ENCODE measurements at places on chromosomes 4 and X.

GRCh38 chr4:181202240-181202639 lies 1041.0 kb upstream of the TENM3 start:
- no peak for DNase-seq

- peak; percentile 17 for DNase-seq
These were observed 8.2 kb downstream of the RTL3 start for GRCh38 chrX:78650906-78651437.

- DNase-seq, result no peak
These were observed 204.7 kb upstream of the GABRA2 start for GRCh38 chr4:46594661-46595060.

DNA sequence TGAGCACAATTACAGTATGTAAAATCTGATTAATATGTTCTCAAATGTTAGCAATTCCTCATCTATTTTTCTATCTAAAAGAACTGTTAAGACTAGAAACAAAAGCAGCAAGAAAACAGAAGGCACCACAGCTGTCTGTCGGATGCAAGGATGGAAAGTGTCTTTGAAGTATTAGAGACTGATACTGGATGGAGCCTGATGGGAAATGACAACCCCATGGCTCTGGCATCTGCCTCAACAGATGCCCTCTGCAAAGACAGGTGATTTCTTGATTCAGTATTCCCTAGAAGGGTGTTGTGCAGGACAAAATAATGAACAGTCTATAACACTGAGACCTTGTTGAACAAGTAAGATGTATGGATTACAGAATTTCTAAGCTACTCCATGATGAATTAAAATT lies 19.7 kb downstream of the LRCH2 start:
- no peak for DNase-seq

DNA sequence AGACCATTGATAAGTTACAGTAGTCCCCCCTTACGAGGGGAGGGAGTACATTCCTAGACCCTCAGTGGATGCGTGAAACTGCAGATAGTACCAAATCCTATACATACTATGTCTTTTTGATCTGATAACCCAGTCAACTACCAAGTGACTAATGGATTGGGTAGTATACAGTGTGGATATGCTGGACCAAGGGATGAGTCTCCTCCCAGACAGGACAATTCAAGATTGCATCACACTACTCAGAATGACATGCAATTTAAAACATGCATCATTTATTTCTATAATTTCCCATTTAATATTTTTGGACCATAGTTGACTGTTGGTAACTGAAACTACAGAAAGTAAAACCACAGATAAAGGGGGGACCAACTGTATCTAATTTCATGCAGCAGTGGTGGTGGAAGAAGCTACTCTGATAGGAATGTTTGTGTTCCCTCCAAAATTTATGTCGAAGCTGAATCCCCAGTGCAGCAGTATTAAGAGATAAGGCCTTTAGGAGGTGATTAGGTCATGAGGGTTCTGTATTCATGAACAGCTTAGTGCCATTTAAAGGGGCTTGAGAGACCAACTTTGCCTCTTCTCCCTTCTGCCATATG lies 11.9 kb downstream of the HADH start:
- no peak for DNase-seq

DNA sequence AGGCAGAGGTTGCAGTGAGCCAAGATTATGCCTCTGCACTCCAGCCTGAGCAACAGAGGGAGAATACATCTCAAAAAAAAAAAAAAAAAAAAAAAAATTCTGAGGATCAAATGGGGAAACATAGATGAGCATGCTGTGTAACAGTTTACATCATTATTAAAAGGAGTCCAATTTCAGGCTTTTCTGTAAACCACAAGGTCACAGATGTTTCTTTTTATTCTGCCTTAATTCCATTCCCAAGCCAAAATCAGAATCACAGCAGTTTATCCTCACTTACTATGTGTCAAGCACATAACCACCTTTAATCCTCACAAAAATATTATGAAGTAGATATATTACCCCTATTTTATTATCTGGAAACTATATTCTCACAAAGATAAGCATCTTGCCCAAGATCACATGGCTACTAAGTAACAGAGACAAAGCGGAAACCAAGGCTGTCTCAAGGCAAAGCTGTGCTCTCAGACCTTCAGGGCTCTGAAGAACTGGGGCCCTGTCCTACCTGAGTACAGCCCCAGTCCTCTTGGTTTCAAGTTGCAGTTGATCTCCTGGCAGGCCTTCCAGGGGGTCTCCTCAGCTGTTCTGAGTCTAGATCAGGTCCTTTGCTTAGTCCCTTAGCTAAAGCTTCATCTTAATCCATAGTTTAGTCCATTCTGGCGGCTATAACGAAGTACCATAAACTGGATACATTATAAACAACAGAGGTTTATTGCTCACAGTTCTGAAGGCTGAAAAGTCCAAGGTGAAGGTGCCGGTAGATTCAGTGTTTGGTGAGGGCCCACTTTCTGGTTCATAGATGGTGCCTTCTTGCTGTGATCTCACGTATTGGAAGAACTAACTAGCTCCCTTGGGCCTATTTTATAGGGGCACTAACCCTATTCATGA lies 141.3 kb downstream of the PALLD start:
- DNase-seq, result no peak

GRCh38 chr4:38734911-38735310 lies 47.9 kb downstream of the TLR10 start:
- no peak for DNase-seq

DNA sequence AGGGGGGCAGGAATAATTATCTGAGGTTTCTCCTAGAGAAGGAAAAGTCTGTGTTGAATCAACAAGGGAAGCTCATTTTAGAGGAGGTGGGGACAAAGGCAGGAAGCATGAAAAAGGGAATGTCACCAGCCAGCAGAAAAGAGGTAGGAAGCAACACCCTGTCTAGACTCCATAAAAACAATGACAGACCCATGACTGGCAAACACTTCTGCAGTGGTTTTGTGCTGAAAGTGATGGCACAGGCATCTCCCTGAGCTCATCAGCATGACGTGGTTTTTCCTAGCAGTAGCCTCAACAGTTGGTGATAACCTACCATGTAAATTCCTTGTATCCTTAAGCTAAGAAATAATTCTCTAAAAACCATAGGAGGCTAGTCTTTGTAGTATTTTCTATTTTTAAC lies 110.7 kb upstream of the GALNT7 start:
- no peak for DNase-seq

DNA sequence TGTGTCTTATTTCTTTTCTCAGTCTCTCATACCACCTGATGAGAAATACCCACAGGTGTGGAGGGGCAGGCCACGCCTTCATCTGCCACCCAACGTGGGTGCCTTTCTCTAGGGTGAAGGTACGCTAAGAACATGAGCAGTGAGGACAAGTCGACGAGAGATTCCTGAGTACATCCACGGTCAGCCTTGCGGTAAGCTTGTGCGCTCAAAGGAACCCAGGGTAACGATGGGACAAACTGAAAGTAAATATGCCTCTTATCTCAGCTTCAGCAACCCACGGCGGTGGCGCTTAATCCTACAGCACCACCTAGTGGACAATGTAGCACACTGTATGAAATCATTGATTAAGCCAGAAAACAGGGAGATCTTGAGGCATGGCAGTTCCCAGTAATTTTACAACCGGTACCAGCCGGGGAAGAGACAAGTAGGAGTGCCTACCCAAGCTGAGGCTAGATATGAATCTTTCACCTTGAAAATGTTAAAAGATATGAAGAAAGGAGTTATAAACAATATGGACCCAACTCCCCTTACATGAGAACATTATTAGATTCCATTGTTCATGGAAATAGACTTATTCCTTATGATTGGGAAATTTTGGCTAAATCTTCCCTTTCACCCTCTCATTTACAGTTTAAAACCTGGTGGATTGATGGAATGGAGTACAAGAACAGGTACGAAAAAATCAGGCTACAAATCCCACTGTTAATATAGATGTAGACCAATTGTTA lies 63.0 kb downstream of the ZNF732 start:
- peak; percentile 81 for DNase-seq

- no peak for DNase-seq
These were observed 194.6 kb upstream of the FTHL17 start for GRCh38 chrX:31266203-31267076.

GRCh38 chrX:96407501-96407900 lies 277.1 kb upstream of the DIAPH2 start:
- DNase-seq, result no peak

DNA sequence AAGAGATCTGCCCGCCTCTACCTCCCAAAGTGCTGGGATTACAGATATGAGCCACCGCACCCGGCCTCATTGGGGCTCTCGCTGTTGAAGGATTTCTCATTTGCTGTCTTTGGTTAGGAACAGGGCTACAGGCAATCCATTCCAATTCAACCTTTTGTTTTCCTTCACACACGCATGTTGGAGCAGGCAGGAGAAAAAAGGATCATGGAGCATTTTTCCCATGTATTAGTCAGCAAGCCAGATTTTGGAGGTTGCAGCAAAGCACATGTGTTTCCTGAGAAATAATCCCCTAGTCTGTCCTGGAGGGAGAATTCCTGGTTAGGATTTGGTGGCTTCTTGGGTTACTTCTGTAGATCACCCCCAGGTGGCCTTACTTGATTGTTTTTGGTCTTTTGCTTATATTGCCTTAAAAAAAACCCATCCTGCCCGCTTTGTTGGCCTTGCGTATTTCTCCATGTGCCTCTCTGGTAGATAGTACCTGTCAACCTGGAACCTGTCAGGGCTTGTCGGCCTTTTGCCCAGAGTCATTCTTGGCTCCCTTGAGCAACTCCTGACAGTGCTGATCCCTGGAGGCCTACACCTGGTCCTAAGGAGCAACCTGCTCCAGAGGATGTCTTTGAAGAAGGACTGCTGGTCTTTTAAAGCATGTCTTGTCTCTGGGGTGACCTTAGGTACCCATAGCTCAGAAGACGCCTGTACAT lies 82.4 kb upstream of the CLCN4 start:
- DNase-seq, result no peak

DNA sequence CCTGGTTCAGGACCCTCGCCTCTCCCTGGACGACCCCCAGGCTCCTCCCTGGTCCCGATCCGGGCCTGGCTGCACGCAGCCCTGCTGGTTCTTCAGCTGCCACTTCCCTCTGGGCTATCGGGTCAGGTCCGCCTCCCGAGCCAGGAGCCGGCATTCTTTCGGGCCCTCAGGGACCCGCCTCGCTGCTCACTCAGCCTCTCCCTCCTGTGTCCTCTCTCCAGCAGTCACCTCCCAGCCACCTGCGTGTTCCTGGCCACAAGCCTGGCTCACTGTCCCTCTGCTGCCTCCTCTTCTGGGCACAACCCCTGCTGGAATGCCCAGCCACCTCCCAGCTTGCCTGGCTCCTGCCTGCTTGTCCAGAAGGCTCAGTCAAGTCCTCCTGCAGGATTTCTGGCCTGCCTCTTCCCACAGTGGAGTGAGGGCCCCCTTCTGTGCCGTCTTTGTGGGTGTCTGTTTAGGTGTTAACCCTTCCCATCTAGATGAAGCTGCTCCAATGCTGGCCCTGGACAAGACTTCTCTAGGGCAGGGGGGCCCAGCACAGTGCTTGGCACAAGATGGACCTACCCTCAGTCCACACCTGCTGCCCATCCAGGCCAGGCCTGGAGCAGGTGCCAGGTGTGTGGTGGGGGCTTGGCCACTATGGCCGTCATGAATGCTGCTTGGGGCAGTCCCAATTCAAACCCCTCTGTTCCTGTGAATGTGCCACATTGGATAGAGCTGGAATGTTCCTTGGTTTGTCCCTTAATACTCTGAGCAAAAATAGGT lies 2.2 kb downstream of the WFS1 start:
- no peak for DNase-seq

DNA sequence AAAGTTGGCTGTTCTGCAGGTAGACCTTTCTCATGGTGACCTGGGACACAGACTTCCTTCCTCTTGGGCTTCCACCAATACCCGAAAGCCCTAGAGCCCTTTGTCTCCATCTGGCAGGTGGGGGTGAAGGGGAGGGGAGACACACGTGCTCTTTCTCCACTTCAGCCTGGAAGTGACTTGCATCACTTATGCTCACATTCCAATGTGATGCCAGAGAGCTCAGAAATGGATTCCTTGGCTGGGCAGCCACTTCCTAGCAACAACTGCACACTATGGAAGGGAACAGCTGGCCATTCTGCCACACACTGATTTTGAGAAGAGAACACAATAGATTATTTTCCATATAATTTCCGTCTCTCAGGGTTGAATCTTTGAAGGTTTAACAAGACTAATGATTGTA lies 36.3 kb downstream of the C4orf51 start:
- DNase-seq, result no peak

- DNase-seq, result no peak
These were observed 274.1 kb upstream of the PCDH18 start for GRCh38 chr4:137806420-137806819.

DNA sequence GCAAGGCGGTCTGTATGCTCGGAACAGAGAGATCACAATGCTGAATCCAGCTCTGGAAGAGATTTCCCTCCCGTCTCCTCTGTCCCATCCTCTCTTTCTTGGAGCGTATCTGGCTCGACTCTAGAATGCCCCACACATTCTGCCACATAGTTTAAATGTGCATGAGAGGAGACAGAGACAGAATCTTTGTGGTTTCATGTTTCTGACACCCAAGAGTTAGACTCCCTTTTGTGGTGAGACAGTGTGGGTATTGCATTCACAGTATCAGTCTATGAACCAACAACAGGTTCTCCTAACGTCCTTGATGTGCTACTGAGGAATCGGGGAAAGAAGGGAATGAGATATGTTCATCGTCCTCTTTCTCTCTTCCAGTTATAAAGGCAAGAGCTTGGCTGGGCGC lies 25.3 kb downstream of the FAM47E start:
- no peak for DNase-seq

DNA sequence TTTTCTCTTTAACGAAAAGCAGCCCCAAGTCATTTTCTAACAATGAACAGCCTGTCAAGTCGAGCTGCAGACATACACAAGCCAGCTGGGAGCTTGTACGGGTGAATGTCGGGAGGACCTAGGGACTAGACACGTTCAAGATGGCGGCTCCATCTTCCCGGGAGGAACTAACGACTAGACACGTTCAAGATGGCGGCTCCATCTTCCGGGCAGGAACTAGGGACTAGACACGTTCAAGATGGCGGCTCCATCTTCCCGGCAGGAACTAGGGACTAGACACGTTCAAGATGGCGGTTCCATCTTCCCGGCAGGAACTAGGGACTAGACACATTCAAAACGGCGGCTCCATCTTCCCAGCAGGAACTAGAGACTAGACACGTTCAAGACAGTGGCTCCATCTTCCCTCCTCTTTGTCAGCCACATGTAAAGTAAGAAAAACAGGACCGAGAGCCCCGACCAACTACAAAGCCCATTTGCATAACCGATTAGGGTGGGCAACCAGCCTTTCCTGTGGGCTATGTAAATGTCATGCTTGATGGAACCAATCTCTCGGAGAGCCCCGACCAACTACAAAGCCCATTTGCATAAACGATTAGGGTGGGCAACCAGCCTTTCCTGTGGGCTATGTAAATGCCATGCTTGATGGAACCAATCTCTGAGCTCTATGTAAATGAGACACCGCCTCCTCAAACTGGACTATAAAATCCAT lies 175.5 kb downstream of the DHRSX start:
- DNase-seq, result peak; percentile 24

- no peak for DNase-seq
These were observed 39.3 kb upstream of the PRPS2 start for GRCh38 chrX:12751887-12752286.

DNA sequence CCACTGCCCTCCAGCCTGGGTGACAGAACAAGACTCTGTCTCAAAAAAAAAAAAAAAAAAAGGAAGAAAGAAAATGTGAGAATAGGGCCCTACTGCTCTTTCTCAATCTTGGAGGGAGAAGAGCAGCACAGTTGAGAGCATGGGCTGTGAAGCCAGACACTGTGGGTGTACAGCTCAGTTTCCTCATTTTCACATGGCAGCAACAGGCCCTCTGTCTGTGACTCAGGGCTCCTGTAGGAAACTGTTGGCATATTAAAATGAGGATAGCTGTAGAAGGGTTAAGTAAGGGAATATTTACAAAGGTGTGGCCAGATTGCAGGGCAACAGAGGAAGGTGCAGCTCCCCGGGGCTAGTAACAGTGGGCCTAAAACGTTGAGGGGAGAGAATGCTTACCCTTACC lies 3.4 kb downstream of the AKAP14 start:
- DNase-seq, result no peak
